Activated T-helper 1 cell treated with anti-CD3 and anti-CD28 coated beads, Interleukin-2, amount 50 U/mL, for 16 hours (primary cell): ENCODE measurements at places on chromosomes 2 and 18.

DNA sequence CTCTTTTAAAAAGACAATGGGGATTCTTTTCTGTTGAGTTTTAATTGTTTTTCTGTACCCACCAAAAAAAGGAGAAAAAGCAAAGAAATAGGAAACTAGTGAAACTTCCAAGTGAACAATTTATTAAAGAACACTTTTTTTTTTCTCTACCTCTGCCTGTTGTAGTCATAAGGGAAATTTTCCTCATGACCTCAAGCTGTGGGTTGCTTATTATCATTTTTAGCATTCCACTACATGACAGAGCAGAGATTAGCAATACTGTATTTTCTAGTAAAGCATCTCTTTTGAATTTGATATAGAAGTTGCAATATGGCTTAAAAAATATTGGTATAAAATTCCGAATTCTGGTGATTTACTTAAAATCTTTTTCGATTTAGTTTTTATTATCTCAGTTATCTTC, 87.9 kb upstream of the LRRTM1 start:
- no peak for DNase-seq

- no peak for DNase-seq
Measured at GRCh38 chr2:164569378-164569777, 51.9 kb downstream of the GRB14 start.

DNA sequence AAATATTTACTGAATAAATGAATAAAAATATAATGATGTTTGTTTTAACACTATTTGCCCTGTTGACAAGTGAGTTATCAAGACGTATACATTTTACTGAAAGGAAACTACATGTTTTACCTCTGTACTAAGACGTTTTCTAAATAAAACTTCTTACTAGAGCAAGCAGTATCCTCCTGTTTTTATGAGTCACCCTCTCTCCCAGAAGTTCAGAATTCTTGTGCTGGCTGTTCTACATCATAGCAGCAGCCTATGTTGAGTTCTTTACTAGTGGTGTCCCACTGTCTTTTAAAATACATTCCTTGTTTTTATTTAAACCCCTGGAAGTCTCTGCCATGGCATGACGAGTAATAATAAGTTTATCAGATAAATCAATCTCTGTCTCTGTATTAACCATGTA, 297.4 kb downstream of the CALCRL start:
- DNase-seq: no peak

DNA sequence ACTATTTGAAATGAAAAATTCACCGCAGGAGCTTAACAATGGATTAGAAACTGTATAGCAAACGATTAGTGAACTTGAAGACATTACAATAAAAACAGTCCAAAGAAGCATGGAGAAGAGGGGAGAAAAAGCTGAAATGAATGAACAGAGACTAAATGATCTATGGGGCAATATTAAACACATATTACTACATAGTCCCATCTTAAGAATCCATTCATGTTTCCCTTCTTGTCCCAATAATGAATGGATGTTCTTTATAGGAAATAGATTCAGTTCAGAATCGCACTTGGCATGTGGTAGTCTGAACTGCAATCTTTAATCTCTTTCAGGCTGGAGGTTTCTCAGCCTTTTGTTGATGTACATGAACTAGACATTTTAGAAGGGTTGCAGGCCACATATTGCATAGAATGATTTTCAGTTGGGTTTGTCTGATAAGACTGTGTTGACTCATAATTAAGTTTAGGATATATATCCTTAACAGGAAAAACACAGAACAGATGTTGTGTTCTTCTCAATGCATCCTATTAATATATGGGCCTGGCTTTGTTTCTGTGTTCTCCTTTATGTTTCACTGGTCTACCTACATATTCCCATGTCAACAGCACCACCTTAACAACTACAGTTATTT, 27.9 kb downstream of the CCDC88A start:
- DNase-seq: no peak

DNA sequence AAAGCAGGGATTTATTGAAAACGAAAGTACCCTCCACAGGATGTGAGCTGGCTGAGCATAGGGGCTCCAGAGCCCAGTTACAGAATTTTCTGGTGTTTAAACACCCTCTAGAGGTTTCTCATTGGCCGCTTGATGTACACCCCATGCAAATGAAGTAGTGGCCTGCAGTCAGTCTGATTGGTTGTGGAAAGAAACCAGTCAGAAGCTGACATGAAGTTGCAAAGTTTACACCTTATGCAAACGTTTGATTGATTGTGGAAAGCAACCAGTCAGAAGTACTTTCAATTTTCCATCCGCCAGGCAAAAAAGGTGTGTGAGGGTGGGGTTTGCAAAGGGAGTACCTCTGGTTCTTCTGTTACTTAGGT, 62.3 kb downstream of the VWA3B start:
- no peak for DNase-seq

- DNase-seq: no peak
Measured at GRCh38 chr2:39688181-39688580, 22.5 kb downstream of the TMEM178A start.

- DNase-seq: no peak
Measured at GRCh38 chr2:179049203-179049545, 763 bp downstream of the CCDC141 start.

- no peak for DNase-seq
Measured at GRCh38 chr2:86584151-86584913, 21.1 kb upstream of the CHMP3 start.

- DNase-seq: no peak
Measured at GRCh38 chr2:88027697-88028389, 11.5 kb upstream of the RNU2-63P start.

DNA sequence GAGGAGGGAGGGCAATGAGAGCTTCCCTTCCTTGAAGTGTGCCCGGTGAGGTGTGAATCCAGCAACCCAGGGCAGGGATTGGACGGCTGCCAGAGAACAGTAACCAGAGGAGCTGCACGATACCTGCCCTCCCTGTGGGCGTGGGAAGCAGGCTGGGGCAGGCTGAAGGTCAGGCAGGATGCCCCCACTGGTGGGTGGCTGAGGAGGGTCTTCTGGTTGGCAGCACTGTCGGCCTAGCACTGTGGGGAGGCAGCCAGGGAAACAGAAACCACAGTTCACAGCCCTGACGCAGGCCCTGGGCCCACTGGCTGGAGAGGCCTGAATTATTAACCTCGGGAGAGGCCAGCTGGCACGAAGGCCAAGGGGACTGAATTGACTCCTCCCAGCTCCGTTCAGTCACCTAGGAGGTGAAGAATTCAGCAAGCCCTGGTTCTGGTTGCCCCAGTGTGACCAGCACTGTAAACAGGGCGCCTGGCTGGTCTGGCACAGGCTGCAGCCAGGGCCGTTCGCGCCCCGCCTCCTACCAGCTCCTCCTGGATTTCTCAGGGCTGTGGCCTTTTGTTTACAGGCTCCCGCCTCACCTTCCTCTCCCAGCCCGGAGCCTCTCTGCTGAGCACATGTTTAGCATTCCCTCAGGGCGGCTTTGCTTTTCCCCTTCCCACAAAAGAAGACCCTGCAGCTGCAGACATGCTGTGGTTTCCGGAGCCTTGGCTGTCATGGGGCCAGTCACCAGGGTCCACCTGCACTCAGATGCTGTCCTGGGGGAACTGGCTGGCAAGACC, 97.8 kb downstream of the B3GNT2 start:
- DNase-seq: no peak

GRCh38 chr2:189549449-189549832, 31.1 kb downstream of the SLC40A1 start:
- no peak for DNase-seq

DNA sequence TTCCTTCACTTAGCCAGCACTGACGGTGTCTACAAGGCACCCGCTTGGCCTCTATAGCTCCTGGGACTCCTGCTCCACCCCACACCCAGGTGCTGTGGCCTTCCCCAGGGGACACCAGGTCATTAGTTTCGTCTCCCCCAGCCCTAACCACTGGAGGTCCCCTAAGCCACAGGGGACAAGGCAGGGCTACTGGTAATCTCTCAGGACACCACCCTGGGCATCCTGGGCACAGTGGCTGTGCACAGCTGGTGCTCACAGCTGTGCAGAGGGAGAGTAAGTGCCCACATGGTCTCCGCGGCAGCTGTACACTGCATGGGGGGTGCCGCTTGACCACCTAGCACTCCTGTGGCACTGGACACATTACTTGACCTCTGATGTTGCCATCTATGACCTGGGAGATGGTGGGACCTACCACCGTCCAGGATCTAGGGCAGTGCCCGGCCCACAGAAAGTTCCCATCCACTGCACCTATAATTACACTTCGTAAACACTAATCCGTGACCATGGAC, 134.0 kb downstream of the HDAC4 start:
- DNase-seq: no peak

DNA sequence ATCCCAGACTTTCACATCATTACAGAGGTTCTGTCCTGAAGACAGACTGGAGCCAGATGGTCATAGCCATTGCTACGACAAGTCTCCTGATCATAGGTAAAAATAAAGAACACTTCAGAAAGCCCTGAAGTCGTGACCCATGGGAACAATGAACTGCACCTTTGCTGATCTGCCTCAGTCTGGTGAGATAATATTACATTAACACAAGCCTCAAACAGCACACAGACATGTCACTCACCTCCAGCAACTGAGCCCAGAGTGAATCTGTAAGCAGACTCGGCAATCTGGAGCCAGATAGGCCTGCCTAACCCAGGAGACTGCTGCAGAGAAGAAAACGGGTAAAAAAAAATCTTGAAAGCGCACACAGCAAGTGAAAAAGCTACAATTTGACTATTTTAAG, 79.2 kb downstream of the SLC25A12 start:
- no peak for DNase-seq

GRCh38 chr2:42828487-42829425, 36.4 kb upstream of the HAAO start:
- peak; percentile 40 for DNase-seq
